CD4-positive, alpha-beta T cell treated with Interleukin-15 for 4 hours (primary cell): ENCODE measurements at places on chromosomes 2 and 18.
A peak's percentile ranks its signal among the peaks of the same experiment; 100 is the strongest.

- no peak for DNase-seq
Measured at GRCh38 chr2:114400890-114401289, 41.6 kb upstream of the DPP10 start.

- DNase-seq: peak; percentile 64
Measured at GRCh38 chr18:35949903-35950627, 22.4 kb upstream of the RMP24 start.

DNA sequence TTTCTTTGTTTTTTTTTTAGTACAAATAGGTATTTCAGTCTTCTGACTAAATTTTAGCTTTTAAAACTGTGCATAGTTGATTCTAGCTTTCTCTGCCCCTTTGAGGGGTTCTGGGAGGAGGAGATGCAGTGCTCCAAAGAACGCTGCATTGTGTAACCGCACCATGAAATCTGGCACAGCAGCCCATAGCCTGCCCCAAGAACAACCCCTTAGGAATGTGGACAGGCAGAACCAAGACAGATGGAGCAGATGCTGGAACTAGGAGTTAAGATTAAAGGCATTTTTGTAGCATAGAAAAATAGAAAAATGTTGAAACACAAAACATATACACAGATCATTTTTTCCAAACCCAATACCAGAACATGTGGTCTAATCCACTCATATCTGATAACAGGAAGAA is 187.5 kb downstream of the SCG2 start:
- no peak for DNase-seq

- DNase-seq: no peak
Measured at GRCh38 chr2:172976816-172977215, 98.8 kb upstream of the MAP3K20 start.

- DNase-seq: no peak
Measured at GRCh38 chr2:198852248-198852647, 605.5 kb downstream of the SATB2 start.

- no peak for DNase-seq
Measured at GRCh38 chr18:77061281-77061945, 71.2 kb downstream of the MBP start.

GRCh38 chr2:127439343-127439742 is 21.1 kb downstream of the PROC start:
- no peak for DNase-seq

DNA sequence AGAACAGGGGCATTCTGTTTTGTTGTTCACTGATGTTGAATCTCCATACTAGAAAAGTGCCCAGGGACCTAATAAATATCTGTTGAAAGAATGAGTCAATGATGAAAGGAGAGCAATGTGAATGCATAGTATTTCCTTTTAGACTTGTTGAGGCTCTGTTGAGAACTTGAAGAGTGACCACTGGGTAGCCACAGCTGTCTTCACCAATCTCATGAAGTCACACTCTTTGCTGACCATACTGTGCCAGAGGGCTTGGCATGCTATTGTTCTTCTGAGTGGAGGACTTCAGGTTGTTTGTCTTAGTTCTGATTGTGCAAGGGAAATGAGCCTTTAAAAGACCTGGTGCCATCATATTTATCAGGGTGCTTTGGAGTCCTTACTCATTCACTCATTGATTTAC is 41.6 kb upstream of the NT5C1B start:
- DNase-seq: no peak

GRCh38 chr2:168363347-168364092 is 92.6 kb upstream of the CERS6 start:
- DNase-seq: no peak

GRCh38 chr18:58541789-58542425 is 87.0 kb downstream of the ALPK2 start:
- DNase-seq: peak; percentile 71

DNA sequence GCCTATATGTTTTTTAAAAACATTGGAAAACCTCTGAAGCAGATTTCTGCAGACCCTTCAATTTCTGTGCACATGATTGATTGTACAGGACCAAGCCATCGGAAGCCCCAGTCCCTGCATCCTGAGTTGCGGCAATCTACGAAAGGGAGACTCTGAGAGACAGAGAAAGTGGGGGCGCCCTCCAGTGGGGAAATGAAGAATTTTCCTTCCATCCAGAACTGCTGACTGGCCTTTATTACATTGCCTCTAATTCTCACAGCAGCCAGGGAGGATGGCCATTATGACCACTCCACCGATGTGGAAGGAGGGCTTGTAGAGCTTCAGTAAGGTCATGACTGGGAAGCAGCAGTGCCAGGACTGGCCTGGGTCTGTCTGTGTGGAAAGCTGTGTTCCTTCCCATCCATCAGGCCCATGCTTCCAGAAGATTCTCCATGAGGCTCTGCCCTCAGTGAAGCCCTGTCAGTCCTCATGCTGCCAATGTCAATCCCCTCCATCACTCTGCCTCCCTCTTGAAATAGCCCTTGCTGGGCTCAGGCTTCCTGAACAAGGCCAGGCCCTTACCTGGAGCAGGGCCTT is 20.0 kb upstream of the RESP18 start:
- DNase-seq: peak; percentile 53
